Testis (tissue), 5 donors: ENCODE measurements at places on chromosomes 6 and 20.

DNA sequence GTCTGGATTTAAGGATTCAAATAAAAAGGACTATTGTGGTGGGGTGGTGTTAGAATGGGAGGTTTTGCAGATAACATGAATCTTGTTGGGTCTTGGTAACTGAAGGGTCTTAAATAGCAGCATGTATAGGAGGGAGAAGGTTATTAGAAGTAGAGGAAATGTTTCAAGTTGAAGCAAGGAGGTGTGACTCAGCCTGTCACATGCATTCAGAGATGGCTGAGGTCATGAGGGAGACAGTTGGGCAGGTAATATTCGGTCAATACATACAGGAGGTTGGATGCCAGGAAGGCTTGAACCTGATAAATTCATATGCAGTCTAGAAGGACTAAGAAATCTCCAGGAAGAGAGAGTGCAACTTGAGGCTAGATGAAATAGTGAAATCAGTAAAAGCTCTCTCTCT is 6.1 kb downstream of the KLHL31 start:
- H3K4me1 ChIP-seq, result no peaks in the 10 kb centered on the region
- H3K4me3 ChIP-seq, result no peak overlapping the region
- DNase-seq, result no peak
- no peaks in the 10 kb centered on the region for H3K27me3 ChIP-seq
- no peaks in the 10 kb centered on the region for H3K36me3 ChIP-seq
- H3K27ac ChIP-seq, result no peak overlapping the region

GRCh38 chr6:129059650-129060049 is 176.7 kb downstream of the LAMA2 start:
- no peaks in the 10 kb centered on the region for H3K4me1 ChIP-seq
- DNase-seq, result no peak
- no peak overlapping the region for H3K27ac ChIP-seq
- no peaks in the 10 kb centered on the region for H3K27me3 ChIP-seq

DNA sequence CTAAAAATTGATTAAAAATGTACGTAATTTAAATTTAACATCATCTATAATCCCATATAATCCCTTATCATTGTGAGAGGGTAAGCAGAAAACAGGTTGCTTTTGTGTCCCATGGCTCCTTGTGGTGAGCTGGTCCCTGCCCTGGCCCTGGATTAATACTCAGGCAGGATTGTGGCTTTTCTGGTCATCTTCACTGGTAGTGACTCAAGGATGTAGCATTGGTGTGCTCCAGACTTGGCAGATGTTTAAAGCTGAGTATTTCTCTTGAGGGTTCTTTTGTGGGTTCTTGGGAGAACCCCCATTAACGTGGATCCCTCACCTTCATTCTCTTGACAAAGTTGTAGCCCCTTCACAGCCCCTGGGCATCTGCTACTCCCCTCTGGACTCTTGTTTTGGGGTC is 39.3 kb downstream of the SNRNP48 start:
- no peaks in the 10 kb centered on the region for H3K4me1 ChIP-seq
- no peaks in the 10 kb centered on the region for H3K36me3 ChIP-seq
- DNase-seq, result no peak
- no peaks in the 10 kb centered on the region for H3K27me3 ChIP-seq
- H3K27ac ChIP-seq, result no peak overlapping the region
- H3K4me3 ChIP-seq, result no peak overlapping the region

GRCh38 chr6:156782691-156783320 is 5.6 kb downstream of the ARID1B start:
- no peak for DNase-seq
- H3K27me3 ChIP-seq, result no peaks in the 10 kb centered on the region
- H3K27ac ChIP-seq, result peak overlapping the region; percentile 100
- H3K4me1 ChIP-seq, result no peaks in the 10 kb centered on the region

GRCh38 chr6:160750276-160750689 is 48.2 kb downstream of the PLG start:
- H3K36me3 ChIP-seq, result no peaks in the 10 kb centered on the region
- DNase-seq, result no peak
- no peak overlapping the region for H3K4me3 ChIP-seq
- H3K27me3 ChIP-seq, result no peaks in the 10 kb centered on the region
- H3K27ac ChIP-seq, result no peak overlapping the region
- no peaks in the 10 kb centered on the region for H3K4me1 ChIP-seq

DNA sequence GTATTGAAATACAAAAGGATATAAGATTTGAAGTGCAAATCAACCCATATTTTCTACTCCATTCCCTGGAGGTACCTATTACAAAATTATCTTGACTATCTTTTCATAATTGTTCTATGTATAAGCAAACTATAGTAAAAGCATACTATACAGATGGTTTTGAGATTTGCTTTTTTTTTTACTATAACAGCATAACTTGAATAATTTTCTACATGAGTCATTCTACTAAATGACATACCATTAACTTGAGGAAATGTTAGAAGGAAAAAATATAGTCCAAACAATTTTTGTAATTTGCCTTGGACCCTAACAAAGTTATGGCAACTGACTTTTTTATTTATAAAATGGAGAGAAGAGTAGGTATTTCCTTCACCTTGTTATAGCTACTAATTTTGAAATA is 472.7 kb downstream of the PKHD1 start:
- no peak overlapping the region for H3K4me3 ChIP-seq
- DNase-seq, result no peak
- no peaks in the 10 kb centered on the region for H3K4me1 ChIP-seq
- no peak overlapping the region for H3K27ac ChIP-seq
- H3K36me3 ChIP-seq, result no peaks in the 10 kb centered on the region
- H3K27me3 ChIP-seq, result no peaks in the 10 kb centered on the region

DNA sequence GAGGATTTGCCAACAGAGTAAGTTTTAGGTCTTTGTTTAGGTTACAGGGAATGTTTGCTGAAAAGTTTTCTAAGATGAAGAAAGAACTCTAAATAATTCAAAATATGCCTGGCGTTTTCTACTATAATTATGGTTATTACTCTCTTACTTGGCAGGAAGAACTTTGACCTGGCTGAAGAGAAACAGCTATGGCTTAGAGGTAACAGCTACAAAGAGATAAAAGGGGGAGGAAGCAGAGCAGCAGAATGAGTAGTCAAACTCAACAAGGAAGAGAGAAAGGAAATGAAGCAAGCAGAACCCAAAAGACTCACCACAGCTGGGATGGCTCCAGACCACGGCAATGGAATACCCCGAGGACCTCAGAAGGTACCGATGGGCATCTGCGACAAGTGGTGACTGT is 95.6 kb downstream of the KIF16B start:
- no peak overlapping the region for H3K4me3 ChIP-seq
- DNase-seq, result no peak
- no peak overlapping the region for H3K27ac ChIP-seq
- H3K4me1 ChIP-seq, result peaks cover 13% of the 10 kb centered on the region
- no peaks in the 10 kb centered on the region for H3K27me3 ChIP-seq

- no peak overlapping the region for H3K4me3 ChIP-seq
- H3K27ac ChIP-seq, result no peak overlapping the region
- no peaks in the 10 kb centered on the region for H3K27me3 ChIP-seq
- H3K36me3 ChIP-seq, result no peaks in the 10 kb centered on the region
- no peaks in the 10 kb centered on the region for H3K4me1 ChIP-seq
Observed at GRCh38 chr20:32737371-32738223, 5.7 kb downstream of the COMMD7 start.

DNA sequence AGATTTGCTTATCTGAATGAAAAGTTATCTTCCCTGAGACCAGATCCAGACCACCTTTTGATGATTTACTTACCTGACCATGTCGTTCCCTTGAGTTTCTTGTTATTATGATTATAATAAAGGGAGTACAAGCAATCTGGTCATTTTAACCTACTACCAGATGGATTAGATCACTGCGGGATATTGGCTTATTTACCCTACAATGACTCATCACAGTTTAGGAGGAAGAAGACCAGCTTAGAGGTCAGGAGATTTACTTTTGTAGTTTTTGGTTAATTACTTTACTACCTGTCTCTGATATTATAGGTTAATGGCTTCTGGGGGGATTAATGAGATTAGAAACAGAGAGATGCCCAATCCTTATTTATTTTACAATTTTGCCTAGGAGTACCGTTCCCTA is 10.7 kb downstream of the PKIB start:
- no peaks in the 10 kb centered on the region for H3K36me3 ChIP-seq
- DNase-seq, result no peak
- no peaks in the 10 kb centered on the region for H3K4me1 ChIP-seq
- no peak overlapping the region for H3K4me3 ChIP-seq

- H3K4me3 ChIP-seq, result peak overlapping the region; percentile 57
- peak overlapping the region; percentile 93 for H3K27ac ChIP-seq
- no peak for DNase-seq
- H3K27me3 ChIP-seq, result no peaks in the 10 kb centered on the region
Observed at GRCh38 chr6:29753309-29753644, 30.0 kb downstream of the HLA-F start.

DNA sequence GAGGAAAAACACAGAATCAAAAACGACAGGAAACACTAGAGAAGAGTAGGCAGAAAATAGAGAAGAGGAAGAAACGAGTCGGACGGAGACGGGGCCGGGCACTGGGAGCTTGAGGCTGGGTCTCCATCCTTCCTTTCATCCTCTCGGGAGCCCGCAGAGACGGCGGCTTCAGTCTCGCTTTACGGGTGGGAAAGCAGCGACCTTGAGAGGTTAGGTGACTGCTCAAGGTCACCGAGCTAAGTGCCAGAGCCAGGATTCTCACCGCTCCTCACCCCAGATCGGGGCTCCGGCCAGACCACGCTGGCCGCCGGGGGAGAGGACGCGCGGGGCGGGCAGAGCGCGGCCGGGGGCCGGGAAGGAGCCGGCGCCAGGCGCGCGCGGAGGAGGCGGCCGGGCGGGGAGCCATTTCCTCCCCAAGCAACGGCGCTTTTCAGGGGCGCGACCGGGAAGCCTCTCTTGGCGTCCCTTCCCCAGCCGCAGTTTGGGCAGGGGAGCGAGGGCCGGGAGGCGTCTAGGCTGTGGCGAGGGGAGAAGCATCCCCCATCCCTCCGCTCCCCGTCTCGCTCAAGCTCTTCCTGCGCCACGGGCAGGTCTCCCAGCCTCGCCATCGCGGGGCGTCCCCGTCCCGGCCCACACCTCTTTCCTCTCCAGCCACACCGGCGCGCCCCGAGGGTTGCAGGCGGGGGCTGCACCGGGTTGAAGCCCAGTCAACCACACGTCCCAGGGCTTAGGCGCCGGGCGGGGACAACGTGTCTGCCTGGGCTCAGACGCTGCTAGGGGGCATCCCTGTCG is 24.1 kb upstream of the MAP3K7 start:
- peak overlapping the region; percentile 83 for H3K27ac ChIP-seq
- peak; percentile 57 for DNase-seq
- no peaks in the 10 kb centered on the region for H3K4me1 ChIP-seq

DNA sequence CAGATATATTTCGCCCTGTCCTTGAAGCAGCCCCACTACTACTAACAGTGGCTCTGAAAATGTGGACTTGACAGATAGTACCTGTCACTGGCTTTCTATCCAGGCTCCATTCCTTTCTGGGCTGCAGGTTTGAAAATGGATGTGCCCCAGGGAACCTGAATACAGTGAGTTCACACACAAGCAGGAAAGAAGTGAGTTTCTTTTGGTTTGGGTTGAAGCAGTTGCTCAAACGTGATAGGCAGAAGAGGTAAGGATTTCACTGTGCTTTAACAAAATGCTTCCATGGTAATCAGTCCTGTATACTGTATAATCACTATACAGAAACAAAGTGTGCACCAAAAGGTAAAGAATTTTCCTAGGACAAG is 382.9 kb downstream of the PRKN start:
- H3K4me3 ChIP-seq, result no peak overlapping the region
- no peaks in the 10 kb centered on the region for H3K27me3 ChIP-seq
- no peaks in the 10 kb centered on the region for H3K36me3 ChIP-seq
- H3K4me1 ChIP-seq, result peaks cover 7% of the 10 kb centered on the region
- peak overlapping the region; percentile 48 for H3K27ac ChIP-seq
- no peak for DNase-seq

DNA sequence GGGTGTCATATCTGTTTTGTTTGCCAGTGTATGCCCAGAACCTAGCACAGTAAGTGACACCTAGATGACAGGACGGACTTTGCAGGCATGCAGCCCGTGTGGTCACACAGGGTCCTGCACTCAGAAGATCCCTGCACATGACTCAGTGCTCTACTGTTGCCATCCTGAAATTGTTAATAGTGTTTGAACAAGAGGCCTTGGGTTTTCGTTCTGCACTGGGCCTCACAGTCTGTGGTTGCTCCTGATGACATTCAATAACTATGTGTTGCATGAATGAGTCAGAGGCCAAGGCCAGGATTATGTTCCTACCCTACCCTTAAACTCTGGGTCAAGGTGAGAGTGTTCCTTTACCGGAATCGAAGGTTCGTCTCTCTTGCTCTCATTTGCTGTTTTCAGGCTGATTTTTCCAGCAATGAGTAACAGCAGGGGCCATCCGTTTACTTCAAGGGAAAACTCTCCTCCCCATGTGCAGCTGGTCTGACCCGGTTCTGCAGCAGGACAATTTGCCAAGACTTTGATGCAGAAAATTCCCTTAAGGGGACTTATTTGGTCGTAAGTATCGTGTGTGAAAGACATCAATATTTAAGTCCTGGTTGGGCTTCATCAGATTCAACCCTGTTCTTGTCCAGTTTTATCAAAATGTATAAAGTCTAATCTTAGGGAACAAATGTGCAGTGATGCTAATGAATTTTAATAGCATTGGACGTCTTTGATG is 13.0 kb upstream of the PFDN4 start:
- H3K27ac ChIP-seq, result no peak overlapping the region
- H3K27me3 ChIP-seq, result no peaks in the 10 kb centered on the region
- H3K4me1 ChIP-seq, result no peaks in the 10 kb centered on the region
- H3K36me3 ChIP-seq, result no peaks in the 10 kb centered on the region
- DNase-seq, result no peak

DNA sequence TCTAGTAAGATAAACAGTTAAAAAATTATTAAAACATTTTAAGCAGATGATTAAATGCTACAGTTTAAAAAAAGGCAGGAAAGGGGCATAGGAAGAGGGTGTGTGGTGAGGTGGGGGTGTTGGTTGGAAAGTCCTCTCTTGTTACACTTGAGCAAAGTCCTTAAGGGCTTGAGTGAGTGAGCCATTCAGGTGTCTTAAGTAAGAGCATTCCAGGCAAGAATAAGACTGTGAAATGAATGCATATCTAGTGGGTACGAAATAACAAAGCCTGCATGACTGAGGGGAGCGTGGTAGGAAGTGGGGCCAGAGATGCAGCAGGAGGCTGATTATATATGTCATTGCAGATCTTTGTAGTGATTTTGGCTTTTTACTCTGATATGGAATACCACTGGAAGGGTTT is 5.1 kb downstream of the CDKAL1 start:
- H3K4me1 ChIP-seq, result peaks cover 5% of the 10 kb centered on the region
- DNase-seq, result no peak
- H3K36me3 ChIP-seq, result no peaks in the 10 kb centered on the region

- DNase-seq, result no peak
- H3K27ac ChIP-seq, result no peak overlapping the region
- H3K4me3 ChIP-seq, result no peak overlapping the region
- H3K27me3 ChIP-seq, result no peaks in the 10 kb centered on the region
- H3K4me1 ChIP-seq, result no peaks in the 10 kb centered on the region
Observed at GRCh38 chr6:105745464-105746129, 340.5 kb upstream of the PRDM1 start.
